Cardiac muscle cell (in vitro differentiated cells and primary cell): ENCODE measurements at places on chromosomes 3 and 15. TPM values are rescaled to one million over a fixed set of nuclear protein-coding genes. Genes with fewer than 3 reads are reported as not detected.

- DNase-seq: no peak
Observed at GRCh38 chr3:23162934-23163333, 40.2 kb upstream of the UBE2E2 start.

SPTBN5 gene
- total RNA-seq: 2.1 and 3.0 TPM in 2 replicates

DNA sequence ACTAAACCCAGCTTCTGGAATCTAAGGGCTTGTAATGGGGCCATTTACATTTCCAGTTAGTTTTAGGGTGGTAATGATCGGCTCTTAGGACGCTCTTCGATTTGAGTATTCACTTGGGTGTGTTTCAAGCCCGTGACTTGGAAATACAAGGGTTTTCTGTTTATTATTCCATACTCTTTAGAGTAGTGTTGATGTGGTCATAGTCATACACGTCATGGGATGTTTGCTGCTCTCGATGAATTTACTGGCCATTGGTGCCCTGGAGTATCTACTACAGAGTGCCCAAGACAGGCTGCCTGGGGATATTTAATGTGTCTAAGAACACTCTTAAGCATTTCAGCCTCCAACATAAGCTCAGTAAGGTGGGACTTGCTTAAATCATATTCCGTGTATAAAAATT lies 64.1 kb downstream of the PTPRG start:
- DNase-seq: no peak

ALS2CL gene
- 3.0 and 11.4 TPM in 2 replicates for total RNA-seq

GP9 gene
- not detected in 2 replicates for total RNA-seq

- no peak for DNase-seq
Observed at GRCh38 chr3:473033-473800, 276.7 kb downstream of the CHL1 start.

SPESP1 gene
- not detected in 2 replicates for total RNA-seq

DNA sequence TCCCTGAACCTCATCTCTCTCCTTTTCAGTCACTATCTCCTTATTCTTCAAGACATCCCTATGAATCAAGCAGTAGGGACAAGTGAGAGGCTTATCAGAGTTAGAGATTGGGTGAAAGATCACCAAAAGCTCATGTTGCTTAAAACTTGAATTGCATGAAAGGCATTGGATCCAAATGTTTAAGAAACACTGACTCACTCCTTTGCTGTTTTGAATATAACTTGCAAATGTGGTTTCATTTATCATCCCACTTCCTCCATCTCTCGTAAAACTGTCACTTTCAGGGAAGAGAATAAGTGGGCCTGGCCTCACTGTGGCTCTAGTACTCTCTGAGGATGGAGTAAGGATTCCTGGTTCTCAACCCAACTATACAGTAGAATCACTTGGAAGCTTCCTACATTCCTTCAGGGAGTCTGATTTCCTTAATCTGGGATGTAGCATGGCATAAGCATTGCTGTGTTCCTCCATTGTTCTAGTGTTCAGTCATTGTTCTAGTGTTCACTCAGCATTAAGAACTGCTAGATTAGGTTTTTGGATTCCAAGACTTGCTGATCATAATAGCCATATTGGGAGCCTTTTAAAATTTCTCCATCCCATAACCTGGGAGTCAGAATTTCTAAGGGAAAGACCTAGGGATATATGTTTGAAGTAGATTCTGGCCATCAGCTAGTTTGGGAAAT lies 171.8 kb downstream of the TMEM108 start:
- peak; percentile 72 for DNase-seq

- no peak for DNase-seq
Observed at GRCh38 chr15:90058775-90059174, 43.5 kb downstream of the IDH2 start.

- peak; percentile 44 for DNase-seq
Observed at GRCh38 chr15:65869954-65870871, 922 bp downstream of the RAB11A start.

GRCh38 chr3:109532257-109533216 lies 195.2 kb upstream of the DPPA4 start:
- DNase-seq: peak; percentile 88

DNA sequence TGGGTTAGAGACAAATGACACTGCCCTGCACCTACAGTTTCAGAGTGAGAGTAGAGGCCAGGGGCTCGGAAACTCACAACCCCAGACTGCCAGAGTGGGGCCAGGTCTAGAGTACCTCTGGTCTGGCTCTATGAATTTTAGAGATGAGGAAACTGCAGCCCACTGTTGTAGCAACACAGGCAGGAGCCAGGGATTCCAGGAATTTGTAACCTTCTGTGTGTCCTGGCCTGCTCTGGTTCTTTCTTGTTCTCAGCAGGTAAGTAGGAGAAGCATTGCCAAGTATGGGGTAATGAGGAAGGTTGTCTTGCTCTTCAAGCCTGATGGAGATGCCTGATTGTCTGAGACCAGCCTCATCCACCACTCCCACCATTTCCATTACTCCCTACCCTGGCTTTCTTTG lies 221.8 kb downstream of the UACA start:
- DNase-seq: no peak

CPNE4 gene
- 2.7 and 7.6 TPM in 2 replicates for total RNA-seq

- no peak for DNase-seq
Observed at GRCh38 chr3:134040066-134040465, 10.3 kb upstream of the SLCO2A1 start.

DNA sequence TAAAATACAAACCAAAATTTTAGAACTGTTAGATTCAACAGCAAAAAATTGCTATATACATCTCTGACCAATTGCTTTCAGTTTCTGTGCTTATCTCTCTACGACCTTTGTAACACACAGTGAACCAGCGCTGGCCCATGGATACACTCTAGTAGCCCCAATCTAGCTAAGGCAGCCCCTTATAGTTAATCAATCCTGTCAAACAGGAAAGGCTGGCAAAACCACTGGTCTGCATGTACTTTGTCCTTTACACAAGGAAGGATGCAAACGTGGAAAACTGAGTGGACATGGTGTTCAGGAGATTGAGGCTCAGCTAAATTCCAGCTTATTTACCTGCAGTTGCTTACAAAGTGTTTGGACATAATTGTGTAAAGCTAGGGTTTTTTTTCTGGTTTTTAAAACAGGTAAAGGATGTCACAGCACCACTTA lies 25.9 kb downstream of the ADGRG7 start:
- no peak for DNase-seq

TGM4 gene
- total RNA-seq: not detected in 2 replicates

RBP2 gene
- not detected in 2 replicates for total RNA-seq

DNA sequence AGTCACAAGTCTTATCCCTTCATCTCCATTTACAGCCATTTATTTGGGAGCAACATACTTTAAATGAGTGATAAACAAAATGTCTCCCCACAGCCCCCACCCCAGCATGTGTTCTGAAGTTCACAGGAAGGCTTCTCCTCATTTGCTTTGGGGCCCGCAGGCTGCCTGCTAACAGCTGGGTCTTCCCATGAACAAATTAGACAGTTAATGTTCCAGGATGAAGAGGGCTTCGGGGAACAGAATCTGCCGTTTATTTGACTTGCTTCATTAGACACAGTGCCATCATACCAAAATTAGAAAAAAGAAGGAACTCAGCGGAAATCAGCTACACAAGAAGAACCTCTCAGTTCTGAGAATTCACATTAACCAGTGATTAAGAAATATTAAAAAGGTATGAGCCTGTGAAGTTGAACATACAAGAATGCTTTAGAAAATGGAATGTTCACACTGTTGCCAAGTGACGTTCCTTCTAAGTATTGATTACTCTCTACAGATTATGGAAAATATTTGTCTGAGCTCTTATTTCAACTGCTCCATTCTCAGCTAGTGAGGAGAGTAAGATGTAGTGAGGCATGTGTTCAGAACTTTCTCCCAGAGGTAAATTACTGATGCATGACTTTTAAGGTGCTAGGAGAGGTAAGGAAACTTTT lies 107.5 kb upstream of the THBS1 start:
- no peak for DNase-seq

DNA sequence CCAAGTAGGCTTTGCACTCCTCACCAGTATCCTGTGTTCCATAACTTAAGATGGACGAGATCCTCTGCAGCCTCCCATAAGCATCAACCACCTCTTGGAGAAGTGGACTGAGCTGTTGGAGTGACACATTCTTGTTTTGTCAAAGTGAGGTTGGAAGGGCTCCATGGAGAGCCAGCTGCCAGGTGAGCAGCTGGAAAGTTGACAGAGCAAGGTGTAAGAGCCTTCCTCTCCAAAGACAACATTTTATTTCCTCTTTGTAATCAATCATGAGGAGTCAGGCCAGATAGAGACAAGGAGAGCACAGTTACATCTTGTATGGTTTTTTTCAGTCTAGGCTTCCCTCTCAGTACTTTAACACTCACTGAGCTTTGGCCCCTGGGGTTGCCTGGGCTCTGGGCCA lies 5.1 kb downstream of the ABI3BP start:
- no peak for DNase-seq

GRCh38 chr3:142577696-142578328 lies 721 bp downstream of the ATR start:
- no peak for DNase-seq

CELSR3 gene
- total RNA-seq: 5.4 and 5.9 TPM in 2 replicates

DNA sequence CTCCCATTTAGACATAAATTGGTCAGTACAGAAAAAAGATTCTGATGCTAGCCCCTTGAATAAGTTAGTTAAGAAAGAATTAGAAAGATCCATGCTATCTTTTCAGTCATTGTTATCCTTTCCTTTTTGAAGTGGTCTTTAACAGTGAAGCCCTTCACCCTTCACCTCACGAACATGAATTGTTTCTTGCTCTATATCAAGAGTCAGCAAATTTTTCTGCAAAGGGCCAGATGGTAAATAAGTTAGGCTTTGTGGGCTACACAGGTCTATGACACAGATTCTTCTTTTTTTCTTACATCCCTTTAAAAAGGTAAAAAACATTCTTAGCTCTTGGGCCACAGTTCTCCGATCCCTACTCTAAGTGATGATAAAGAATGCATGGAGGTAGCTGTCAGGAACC lies 74.9 kb downstream of the DMXL2 start:
- no peak for DNase-seq

- no peak for DNase-seq
Observed at GRCh38 chr3:125108833-125109535, 53.2 kb upstream of the HEG1 start.

DNA sequence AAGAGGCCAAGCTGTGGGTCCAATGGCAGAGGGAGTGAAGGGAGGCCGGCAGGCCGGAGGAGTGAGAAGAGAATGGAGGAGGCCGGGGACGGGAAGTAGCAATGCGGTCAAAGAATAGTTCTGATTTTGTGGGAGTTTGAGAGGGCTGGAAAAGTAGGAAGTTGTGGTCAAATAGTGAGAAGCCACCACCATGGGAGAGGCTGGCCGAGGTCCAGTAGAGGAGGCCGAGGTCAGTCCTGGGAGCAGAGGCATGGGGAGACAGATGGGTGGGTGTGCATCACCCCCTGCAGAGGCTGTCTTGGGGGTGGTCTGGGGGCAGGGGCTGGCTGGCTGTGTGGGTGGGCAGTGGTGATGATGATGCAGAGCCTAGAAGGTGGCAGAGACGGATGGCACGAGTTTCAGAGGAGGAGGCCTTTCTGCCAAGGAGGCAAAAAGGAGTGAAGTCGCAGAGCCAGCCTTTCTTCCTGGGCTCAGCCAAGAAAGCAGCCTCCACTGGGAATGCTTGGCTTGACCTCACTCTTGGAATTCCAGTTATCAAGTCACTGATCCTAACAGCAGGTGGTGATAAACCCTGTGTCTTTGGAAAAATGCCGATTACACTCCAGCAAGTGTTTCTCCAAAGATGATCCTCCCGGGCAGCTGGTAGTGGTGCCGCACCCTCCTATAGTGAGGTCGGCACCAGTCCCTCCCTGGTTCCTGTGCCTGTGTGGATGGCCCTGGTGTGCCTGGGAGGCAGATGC lies 57.3 kb downstream of the ARNT2 start:
- DNase-seq: no peak

TMEM108 gene
- total RNA-seq: 0.49 and 1.6 TPM in 2 replicates

DNA sequence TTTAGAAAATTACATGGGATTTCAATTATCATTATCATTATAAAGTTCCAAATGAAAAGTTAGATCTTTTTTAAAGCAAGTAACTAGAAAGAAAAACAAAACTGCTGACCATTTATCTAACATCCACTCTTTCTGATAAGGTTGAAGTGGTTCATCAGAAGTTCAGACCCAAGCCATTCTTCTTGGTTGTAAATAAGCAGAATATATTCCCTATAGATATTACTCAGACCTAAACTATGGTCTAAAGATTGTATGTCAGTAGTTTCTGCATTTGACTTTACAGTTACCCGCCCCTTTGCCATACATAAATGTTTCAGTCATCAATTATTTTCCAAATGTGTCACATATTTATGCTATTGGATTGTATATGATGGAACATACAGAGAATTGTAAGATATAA lies 136.7 kb downstream of the PLOD2 start:
- no peak for DNase-seq

DNA sequence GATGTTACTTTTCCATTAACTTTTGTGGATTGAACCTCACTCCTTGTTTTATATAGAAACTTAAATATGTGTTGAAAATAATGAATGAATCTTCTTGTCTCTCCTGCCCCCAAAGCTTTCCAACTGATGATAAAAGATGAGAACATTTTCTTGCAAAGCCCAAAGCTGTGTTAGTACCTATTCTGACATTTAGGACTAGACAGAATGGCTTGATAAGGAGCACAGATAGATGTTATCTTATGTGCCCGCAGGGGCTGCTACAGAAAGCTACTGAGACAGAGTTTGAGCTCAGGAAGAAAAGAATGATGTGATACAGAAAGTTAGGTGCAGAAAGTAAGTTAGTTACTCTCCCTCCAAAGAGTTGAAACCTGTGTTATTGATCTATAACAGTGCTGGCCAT lies 109.4 kb upstream of the ATP11B start:
- no peak for DNase-seq

- DNase-seq: peak; percentile 47
Observed at GRCh38 chr15:81001152-81002008, 657 bp downstream of the TLNRD1 start.

DNA sequence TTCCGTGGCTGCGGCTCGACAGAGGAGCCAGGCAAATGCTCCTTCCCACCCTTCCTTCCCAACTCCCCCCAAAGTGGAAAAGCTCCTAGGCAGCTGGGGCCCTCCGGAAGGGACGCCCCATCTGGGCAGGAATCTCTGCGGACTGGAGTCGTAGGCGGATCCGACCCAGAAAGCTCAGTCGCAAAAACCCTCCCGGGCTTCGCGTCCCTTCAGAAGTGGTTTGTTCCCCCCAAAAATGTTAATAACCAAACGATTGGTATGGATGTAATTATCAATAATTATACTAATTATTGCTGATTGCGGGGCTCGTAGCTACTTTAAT lies 3.8 kb downstream of the RNU6-1 start:
- no peak for DNase-seq

CACNA2D2 gene
- total RNA-seq: 6.8 and 8.7 TPM in 2 replicates

CCR8 gene
- total RNA-seq: not detected in 2 replicates

PTX3 gene
- total RNA-seq: 1.3 and 1.7 TPM in 2 replicates

ITIH3 gene
- total RNA-seq: 0.06 TPM in 1 of 2 replicates, not detected in the other

MUC4 gene
- not detected in 2 replicates for total RNA-seq

DNA sequence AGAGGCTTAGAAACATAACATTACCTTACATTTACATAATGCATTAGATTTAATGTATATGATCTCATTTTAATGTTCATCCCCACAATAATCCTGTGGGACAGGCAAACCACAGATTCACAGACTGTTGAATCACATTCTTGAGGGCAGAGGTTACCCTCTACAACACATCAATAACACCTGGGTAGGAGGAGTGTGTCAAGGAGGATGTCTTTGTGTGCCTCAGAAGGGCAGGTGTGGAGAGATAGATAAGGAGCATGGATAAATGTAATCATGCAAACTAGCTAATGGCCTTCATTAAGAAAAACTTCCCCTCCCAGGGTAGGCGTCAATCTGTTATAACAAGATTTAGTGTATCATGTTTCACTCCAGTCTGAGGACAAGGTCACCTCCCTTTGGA lies 12.9 kb upstream of the MB21D2 start:
- DNase-seq: no peak

- DNase-seq: no peak
Observed at GRCh38 chr3:183564046-183564445, 8.5 kb upstream of the KLHL6 start.

FBXW12 gene
- total RNA-seq: 0.51 TPM in 1 of 2 replicates, not detected in the other
